LNCaP clone FGC (cell line): ENCODE measurements at places on chromosomes 3 and 15.

DNA sequence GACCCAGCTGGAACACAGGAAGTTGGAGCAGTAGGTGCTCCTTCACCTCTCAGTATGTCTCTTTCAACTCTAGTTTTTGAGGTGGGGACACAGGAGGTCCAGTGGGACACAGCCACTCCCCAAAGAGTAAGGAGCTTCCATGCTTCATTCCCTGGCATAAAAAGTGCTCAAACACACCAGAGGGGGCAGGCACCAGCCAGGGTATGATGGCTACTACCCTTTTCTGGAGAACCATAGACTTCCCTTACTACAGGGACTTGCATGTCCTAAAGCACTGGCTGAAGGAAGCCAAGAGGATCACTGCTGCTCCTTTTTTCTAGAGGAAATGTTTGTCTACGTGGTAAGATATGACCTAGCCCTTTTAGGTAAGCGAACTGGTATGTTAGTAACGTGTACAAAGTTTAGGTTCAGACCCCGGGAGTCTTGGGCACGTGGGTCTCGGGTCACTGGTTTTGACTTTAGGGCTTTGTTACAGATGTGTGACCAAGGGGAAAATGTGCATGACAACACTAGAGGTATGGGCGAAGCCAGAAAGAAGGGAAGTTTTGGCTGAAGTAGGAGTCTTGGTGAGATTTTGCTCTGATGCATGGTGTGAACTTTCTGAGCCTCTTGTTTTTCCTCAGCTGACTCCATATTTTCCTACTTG, 11.9 kb downstream of the IL17RB start:
- no peak for DNase-seq

DNA sequence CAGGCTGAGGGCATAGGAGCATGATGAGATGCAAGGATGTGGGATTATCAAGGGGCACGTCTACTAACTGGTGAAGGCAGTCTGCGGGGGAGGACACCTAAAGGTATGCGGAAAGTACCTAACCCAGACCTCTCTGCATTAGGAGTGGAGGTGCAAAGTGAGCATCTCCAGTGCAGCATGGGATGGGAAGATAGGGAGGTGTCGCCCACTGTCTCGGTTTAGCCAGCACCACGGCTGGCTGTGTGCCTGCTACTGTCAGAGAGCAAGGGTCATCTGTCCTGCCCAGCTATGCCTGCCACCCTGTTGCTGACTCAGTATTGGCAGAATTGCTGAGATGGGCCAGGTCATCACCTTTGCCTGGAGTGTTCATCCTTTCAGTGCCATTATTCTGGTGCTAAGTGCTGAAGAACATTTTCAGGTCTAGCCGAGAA, 40.1 kb downstream of the OXNAD1 start:
- no peak for DNase-seq

DNA sequence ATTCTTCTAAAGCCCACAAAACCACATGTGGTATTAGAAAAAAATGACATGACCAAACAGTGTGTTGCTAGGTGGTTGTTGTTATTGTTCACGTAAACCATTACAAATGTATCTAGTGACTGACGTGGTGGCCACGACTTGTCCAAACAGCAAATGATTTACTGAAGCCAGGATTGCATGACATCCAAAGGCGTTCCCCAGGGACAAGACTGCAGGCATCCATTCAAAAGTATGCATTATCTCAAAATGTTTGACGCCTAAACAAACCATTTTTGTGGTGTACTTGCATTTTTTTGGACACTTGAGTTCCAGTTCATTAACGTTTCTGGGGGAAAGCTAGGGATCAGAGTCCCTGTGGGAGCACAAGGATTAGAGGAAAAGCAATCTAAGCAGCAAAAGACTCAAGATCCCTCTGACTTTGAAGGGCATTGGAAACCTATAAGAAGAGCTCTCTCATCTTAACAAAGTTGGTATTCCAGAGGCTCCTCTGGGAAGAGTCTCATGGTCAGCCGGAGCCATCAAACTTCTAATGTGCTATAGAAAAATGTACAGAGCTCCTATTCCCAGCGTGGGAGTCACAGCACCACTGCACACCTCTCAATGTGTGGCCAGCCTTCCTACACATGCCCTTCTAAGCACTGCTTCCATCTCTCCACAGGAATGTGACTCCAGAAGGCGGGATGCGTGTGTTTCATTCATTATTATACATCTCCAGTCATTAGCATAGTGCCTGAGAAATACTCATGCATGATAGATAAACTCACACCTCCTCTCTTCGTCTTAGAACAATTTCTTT, 62.9 kb downstream of the FBN1 start:
- DNase-seq, result no peak

DNA sequence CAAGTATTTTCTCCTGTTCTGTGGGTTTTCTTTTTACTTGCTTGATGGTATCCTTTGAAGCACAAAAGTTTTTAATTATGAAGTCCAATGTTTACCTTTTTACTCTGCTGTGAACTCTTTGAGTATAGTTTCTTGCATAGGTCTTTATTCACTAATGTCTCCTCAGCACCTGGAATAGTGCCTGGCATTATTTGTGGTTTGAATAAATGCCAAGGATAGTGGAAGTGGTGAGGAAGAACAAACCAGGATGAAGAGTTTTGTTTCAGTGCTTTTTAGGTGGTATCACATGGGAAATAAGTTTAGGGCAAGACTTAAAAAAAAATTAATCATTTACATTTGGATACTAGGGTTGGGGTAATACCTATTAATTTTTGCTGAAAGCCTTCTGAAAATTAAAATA, 25.7 kb downstream of the GPD1L start:
- no peak for DNase-seq

GRCh38 chr3:33982269-33982798, 183.9 kb downstream of the PDCD6IP start:
- DNase-seq, result no peak

- peak; percentile 14 for DNase-seq
Measured at GRCh38 chr3:76107935-76108570, 322.7 kb upstream of the ZNF717 start.

DNA sequence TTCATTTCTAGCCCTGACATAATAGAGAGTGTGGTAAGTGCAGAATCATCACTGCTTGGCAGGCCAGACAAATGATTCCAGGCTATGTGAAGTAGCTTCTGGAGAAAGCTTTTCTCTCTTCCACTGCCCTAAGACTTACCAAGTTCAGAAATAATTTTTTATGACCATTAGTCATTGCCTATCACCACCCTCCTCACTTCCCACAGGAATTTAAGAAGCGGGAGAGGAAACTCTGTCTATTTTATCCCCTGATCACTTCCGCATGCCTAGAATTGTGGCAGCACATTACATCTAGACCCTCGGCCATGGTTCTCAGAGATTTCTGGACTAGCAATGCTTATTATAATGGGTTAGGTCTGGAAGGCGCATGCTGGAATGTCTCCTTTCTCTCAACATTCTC, 397.8 kb upstream of the NR2F2 start:
- no peak for DNase-seq

- DNase-seq, result no peak
Measured at GRCh38 chr3:157595259-157595658, 92.0 kb upstream of the VEPH1 start.

- no peak for DNase-seq
Measured at GRCh38 chr3:128553560-128553959, 60.6 kb upstream of the GATA2 start.

DNA sequence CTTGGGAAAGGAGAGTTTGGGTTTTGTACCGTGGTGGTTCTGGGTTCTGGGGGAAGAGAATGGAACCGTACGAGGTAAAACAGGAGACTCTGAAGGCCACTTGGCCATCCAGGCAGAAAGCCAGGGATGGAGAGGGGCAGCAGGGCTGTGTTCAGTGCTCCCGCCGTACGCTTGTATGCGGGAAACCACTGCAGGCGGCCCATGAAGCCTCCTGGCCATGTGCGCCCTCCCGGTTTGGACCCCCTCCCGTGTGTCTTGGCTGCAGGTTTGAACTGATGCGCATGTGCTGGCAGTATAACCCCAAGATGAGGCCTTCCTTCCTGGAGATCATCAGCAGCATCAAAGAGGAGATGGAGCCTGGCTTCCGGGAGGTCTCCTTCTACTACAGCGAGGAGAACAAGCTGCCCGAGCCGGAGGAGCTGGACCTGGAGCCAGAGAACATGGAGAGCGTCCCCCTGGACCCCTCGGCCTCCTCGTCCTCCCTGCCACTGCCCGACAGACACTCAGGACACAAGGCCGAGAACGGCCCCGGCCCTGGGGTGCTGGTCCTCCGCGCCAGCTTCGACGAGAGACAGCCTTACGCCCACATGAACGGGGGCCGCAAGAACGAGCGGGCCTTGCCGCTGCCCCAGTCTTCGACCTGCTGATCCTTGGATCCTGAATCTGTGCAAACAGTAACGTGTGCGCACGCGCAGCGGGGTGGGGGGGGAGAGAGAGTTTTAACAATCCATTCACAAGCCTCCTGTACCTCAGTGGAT, 50.6 kb downstream of the PGPEP1L start:
- no peak for DNase-seq

- peak; percentile 25 for DNase-seq
Measured at GRCh38 chr15:66789029-66790025, 87.3 kb downstream of the SMAD6 start.

- DNase-seq, result no peak
Measured at GRCh38 chr15:62824111-62825015, 218.2 kb upstream of the TPM1 start.

DNA sequence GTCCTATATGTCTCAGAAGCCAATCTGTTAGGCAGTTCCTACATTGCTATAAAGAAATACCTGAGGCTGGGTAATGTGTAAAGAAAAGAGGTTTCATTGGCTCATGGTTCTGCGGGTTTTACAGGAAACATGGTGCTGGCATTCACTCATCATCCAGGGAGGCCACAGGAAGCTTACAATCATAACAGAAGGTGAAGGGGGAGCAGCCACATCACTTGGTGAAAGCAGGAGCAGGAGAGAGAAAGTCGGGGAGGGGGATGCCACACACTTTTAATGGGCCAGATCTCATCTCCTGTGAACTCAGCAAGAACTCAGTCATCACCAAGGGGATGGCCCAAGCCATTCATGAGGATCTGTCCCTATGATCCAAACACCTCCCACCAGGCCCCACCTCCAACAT, 9.1 kb downstream of the SLC49A4 start:
- no peak for DNase-seq

GRCh38 chr3:197408177-197408957, 110.0 kb upstream of the DLG1 start:
- DNase-seq, result no peak

DNA sequence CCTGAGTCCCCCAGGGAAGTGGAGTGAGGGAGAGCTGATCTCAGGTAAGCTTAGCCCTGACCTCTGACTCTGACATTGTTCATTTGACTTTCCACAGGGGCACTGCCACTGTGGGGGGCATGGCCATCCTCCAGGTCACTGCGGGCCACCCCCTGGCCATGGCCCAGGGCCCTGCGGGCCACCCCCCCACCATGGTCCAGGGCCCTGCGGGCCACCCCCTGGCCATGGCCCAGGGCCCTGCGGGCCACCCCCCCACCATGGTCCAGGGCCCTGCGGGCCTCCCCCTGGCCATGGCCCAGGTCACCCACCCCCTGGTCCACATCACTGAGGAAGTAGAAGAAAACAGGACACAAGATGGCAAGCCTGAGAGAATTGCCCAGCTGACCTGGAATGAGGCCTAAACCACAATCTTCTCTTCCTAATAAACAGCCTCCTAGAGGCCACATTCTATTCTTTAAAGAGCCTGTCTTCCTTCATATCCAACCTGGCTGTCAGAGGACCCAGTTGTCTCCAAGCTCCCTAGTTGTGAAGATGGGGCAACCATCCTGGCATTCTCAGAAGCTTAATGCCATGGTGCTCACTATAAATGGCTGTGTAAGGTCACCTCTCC, 1.9 kb upstream of the DISP2 start:
- no peak for DNase-seq

DNA sequence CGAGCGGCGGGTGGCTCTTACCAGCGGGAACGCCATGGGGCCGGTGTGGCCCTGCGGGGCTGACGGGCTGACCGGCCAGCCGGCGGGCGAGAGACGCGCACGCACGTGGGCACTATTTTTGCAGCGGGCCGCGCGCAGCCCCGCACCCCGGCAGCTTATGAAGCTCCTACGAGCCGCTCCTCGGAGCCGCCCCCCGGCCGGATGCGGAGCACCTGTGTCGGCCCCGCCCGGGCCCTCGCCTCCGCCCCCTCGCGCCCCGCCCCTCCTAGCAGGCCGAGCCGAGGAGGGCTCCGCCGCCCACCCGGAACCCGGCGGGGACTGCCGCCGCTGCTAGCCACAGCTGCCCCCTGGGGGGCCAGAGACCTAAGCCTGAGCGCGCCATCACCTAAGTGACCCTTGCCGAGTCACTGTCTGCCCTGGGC, 683 bp upstream of the CPEB1 start:
- DNase-seq, result no peak

DNA sequence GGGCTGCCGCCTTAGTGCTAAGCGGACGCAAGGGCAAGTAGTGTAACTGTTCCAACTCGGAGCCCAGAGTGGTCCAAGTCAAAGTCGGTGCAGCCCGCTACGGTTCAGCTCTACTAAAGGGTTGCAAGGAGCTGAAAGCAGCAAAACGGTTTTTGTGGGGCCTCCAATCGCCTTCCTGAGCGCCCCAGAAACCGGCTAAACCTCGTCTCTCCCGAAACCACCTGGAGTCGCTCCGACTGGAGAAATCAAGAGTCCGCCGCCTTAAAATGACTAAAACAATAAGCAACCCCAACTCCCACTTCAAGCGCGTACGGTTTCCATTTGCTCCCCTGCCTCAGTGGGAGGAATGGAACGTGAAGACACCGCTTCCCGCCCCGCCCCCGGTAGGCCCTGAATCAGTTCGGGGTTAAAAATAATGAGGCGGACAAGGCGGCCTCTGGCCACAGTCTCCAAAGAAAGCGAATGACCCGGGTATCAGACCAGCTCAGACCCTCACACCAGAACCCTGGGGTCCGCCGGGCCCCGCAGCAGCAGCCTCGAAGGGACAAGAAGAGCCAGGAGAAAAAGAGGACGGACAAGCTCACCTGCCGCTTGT, 401 bp downstream of the SEC11A start:
- no peak for DNase-seq

DNA sequence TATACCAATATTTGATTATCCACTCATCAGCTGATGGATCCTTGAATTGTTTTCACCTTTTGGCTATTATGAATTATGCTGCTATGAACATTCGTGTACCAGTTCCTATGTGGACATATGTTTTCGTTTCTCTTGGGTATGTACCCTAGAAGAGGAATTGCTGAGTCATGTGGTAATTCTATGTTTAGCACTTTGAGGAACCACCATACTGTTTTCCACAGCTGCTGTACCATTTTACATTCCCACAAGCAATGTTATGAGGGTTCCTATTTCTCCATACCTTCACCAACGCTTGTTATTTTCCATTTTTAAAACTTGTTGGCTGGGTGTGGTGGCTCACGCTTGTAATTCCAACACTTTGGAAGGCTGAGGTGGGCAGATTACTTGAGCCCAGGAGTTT, 62.9 kb downstream of the RPLP1 start:
- no peak for DNase-seq
